HTR-8/SVneo (cell line): ENCODE measurements at places on chromosomes 4 and X.

DNA sequence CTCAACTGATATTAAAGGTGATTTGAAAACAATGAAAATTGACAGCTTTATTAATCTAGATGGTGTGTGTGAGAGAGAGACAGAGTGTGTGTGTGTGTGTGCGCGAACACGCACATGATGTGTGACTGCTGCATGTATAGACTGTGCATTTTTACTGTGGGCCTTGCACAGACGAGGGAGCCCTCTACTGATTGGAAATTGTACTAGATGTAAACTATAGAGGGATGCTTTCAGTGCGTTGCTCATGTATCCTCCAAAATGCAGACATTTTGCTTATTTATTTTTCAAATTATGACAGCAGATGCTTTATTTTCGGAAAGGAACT is 168.4 kb upstream of the GK2 start:
- DNase-seq, result peak; percentile 0

DNA sequence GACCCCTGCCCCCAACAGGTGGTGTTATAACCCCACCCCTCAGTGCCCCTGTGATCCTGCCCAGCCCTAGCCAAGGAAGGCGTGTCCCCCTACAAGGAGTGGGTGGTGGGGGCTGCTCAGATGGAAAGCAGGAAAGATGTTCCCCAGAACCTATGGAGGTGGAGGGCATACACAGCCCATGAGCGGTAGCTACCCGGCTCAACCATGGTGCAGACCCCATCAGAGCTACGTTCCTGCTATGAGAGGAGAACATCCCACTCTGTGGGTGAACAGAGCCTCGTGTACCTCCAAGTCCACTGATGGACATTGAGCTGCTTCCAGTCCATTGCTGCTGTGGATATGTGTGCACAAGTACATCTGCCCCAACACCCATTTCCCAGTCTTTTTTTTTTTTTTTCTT is 71.1 kb downstream of the SHOX start:
- DNase-seq, result no peak

DNA sequence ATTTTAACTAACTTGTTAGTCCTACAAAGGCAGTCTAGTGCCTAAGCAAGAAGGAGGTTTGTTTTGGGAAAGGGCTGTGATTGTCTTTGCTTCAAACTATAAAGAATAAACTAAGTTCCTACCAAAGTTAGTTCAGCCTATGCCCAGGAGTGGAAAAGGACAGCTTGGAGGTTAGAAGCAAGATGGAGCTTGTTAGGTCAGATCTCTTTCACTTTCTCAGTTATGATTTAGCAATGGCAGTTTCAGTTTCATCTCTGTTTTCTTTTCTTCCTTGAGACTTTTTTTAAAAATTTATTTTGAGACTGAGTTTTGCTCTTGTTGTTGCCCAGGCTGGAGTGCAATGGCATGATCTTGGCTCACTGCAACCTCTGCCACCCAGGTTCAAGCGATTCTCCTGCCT is 82.9 kb upstream of the NLGN4X start:
- DNase-seq, result no peak

DNA sequence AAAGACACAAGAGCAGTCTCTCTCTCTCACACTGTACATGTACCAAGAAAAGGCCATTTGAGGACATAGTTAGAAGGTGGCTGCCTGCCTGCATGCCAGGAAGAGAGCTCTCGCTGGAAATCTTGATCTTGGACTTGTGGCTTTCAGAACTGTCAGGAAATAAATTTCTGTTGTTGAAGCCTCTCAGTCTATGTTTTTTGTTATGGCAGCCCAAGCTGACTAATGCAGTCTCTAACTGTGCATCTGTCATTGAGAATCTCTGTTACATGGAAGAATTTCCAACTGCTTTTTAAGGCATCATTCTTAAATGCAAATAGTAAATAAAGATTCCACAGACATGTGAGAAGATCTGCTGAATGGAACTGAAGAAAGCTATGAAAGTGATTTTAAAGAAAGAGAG is 198.3 kb downstream of the PCDH10 start:
- no peak for DNase-seq

GRCh38 chr4:26822546-26822945 is 38.1 kb upstream of the STIM2 start:
- DNase-seq, result no peak

DNA sequence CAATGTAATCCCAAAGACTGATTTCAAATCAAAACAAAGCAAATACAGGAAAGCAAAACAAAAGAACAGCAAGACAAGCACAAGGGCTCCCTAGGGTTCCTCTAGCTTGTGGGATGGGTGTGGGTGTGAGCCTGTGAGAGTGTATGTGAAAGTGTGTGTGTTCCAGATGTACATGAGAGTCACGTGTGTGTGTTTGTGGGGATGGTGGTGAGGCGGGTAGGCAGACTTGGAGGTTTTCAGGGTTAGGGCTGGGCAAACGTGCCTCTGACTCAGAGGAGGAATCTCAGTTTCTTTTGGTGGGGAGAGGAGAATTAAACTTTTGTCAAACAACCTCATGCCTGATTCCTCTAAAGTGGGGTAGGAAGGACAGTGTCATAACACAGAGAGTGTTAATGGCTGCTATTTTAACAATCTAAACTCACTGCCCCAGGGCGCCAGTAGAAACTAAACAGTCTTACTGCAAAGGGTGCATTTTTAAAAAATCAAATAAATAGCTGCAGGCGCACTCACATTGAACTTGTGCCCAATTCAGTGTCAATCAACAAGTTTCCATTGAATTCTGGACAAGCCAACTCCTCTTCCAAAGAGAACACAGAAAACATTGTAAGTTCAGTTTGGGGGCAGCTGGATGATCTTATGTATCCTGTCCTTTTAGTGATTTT is 51.8 kb downstream of the CHRDL1 start:
- no peak for DNase-seq

GRCh38 chrX:46477435-46477834 is 67.8 kb downstream of the ZNF674 start:
- no peak for DNase-seq

GRCh38 chr4:85399270-85399669 is 75.7 kb upstream of the ARHGAP24 start:
- DNase-seq, result no peak
